Aorta (tissue), 5 donors: ENCODE measurements at places on chromosomes 12 and 14.

GRCh38 chr14:69569859-69570258, 4.8 kb downstream of the CCDC177 start:
- no peaks in the 10 kb centered on the region for H3K4me1 ChIP-seq
- DNase-seq: no peak
- no peak overlapping the region for H3K27ac ChIP-seq
- H3K36me3 ChIP-seq: no peaks in the 10 kb centered on the region
- H3K4me3 ChIP-seq: no peak overlapping the region

DNA sequence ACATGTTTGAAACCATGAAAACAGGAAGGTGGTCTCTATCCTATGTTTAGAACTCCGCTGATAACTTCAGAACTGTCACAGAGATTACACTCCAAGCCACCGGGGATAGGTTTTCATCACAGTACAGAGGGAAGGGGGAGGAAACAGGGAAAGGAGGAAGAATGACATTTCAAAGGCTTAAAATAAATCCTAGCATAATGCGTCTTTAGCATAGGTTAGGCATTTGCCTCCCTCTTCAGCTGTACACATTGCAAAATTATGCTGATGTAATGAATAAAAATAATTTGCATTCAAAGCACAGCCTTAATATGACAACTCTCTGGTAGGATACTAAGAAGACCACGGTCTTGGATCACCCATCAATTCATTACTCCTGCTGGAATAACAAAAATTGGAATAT, 54.3 kb upstream of the PYGL start:
- H3K27me3 ChIP-seq: no peaks in the 10 kb centered on the region
- H3K4me1 ChIP-seq: no peaks in the 10 kb centered on the region
- no peak overlapping the region for H3K4me3 ChIP-seq
- H3K27ac ChIP-seq: no peak overlapping the region

DNA sequence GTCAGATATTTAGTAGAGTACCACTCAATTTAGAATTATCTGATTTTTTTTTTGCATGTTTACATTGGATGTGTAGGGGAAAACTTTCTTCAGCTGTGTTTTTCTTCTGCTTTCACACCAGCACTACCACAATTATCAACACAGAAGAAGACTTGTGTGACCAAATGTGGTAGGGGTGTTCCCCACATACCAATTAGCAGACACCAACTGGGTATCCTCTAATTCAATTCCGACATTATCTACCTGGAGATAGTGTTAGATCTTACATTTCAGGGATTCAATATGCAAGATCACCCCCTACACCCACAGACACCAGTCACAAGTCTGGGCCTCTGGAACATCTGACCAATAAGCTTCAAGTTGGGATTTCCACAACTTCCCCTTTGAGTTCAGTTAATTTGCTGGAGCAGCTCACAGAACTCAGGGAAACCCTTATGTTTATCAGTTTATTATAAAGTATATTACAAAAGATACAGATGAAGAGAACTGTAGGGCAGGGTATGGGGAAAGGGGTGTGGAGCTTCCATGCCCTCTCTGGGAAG, 4.1 kb upstream of the KLRG1 start:
- H3K4me1 ChIP-seq: no peaks in the 10 kb centered on the region
- no peaks in the 10 kb centered on the region for H3K36me3 ChIP-seq
- H3K27me3 ChIP-seq: no peaks in the 10 kb centered on the region

GRCh38 chr12:54974279-54974678, 10.3 kb downstream of the TESPA1 start:
- H3K27me3 ChIP-seq: no peaks in the 10 kb centered on the region
- no peak overlapping the region for H3K27ac ChIP-seq
- DNase-seq: no peak
- no peak overlapping the region for H3K4me3 ChIP-seq
- H3K4me1 ChIP-seq: no peaks in the 10 kb centered on the region
- H3K36me3 ChIP-seq: no peaks in the 10 kb centered on the region

DNA sequence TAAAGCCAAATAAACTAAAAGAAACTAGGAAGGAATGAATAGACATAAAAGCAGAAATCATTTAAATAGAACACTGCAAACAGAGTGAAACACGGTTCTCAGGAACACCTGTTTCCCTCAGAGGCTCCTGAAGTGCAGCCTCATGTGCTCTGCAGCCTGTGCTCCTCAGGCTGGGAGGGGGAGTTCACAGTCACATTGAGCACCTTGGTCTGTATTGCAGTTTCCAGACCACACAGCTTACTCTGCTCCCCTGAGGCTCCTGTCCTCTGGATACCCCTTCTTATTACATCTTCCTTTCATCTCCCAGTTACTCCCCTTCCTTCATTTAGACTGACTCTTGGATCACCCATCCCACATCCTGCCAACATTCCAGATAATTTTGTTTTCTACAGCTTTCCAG, 49.7 kb upstream of the DCD start:
- H3K27me3 ChIP-seq: no peaks in the 10 kb centered on the region
- H3K4me3 ChIP-seq: no peak overlapping the region
- no peaks in the 10 kb centered on the region for H3K36me3 ChIP-seq
- no peak overlapping the region for H3K27ac ChIP-seq

DNA sequence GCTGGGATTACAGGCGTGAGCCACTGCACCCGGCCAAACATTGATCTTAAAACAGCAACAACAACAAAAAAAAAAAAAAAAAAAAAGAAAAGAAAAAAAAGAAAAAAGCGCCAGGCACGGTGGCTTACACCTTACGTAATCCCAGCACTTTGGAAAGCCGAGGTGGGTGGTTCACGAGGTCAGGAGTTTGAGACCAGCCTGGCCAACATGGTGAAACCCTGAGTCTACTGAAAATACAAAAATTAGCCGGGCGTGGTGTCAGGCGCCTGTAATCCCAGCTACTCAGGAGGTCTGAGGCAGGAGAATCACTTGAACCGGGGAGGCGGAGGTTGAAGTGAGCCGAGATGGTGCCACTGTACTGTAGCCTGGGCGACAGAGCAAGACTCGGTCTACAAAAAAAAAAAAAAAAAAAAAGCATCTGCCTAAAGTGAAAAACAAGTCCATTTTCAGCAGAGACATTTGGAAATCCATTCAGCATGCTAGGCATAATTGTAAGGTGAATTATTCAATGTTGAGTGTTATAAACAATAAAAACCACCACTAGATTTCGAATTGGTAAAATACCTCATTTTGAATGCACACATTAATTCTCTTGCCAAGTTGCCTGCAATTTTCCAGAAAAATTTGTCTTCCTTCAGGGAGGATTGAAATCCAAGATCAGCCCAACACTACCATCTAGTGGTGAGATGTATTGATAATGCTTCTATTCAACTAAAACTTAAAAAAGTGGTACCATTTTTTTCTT, 8.0 kb upstream of the CERS5 start:
- no peaks in the 10 kb centered on the region for H3K27me3 ChIP-seq
- no peaks in the 10 kb centered on the region for H3K4me1 ChIP-seq
- no peak overlapping the region for H3K27ac ChIP-seq
- H3K4me3 ChIP-seq: no peak overlapping the region
- DNase-seq: no peak

- H3K27me3 ChIP-seq: no peaks in the 10 kb centered on the region
- H3K4me1 ChIP-seq: no peaks in the 10 kb centered on the region
- no peak overlapping the region for H3K4me3 ChIP-seq
These were observed 67.8 kb downstream of the FGD4 start for GRCh38 chr12:32466986-32467711.

- no peaks in the 10 kb centered on the region for H3K36me3 ChIP-seq
- H3K4me3 ChIP-seq: no peak overlapping the region
- H3K4me1 ChIP-seq: no peaks in the 10 kb centered on the region
- no peak overlapping the region for H3K27ac ChIP-seq
- no peak for DNase-seq
- H3K27me3 ChIP-seq: no peaks in the 10 kb centered on the region
These were observed 291.6 kb downstream of the AKAP6 start for GRCh38 chr14:32620724-32621123.

GRCh38 chr14:73780896-73781295, 66.7 kb upstream of the PNMA1 start:
- no peaks in the 10 kb centered on the region for H3K36me3 ChIP-seq
- DNase-seq: no peak
- H3K4me1 ChIP-seq: peaks cover 4% of the 10 kb centered on the region

GRCh38 chr12:132329036-132329719, at the start of gene GALNT9:
TSS of gene GALNT9 (minus strand) at chr12:132329589. CDS start at chr12:132329203, 386 bp downstream.
- no peaks in the 10 kb centered on the region for H3K36me3 ChIP-seq
- H3K27ac ChIP-seq: no peak within 1 kb of the TSS
- H3K27me3 ChIP-seq: no peaks in the 10 kb centered on the region
- H3K4me3 ChIP-seq: no peak within 1 kb of the TSS

- no peaks in the 10 kb centered on the region for H3K27me3 ChIP-seq
- peak overlapping the region; percentile 28 for H3K27ac ChIP-seq
- no peaks in the 10 kb centered on the region for H3K36me3 ChIP-seq
- peaks cover 4% of the 10 kb centered on the region for H3K4me1 ChIP-seq
- DNase-seq: no peak
These were observed 53.3 kb upstream of the CERS5 start for GRCh38 chr12:50220363-50220995.

GRCh38 chr12:105733579-105733978, 403.1 kb downstream of the C12orf75 start:
- no peaks in the 10 kb centered on the region for H3K36me3 ChIP-seq
- no peaks in the 10 kb centered on the region for H3K4me1 ChIP-seq
- no peak for DNase-seq
- H3K27me3 ChIP-seq: no peaks in the 10 kb centered on the region
- no peak overlapping the region for H3K27ac ChIP-seq
- H3K4me3 ChIP-seq: no peak overlapping the region

GRCh38 chr14:64861916-64862315, 17.8 kb downstream of the SPTB start:
- DNase-seq: no peak
- H3K27ac ChIP-seq: no peak overlapping the region
- no peak overlapping the region for H3K4me3 ChIP-seq
- H3K27me3 ChIP-seq: no peaks in the 10 kb centered on the region
- H3K36me3 ChIP-seq: no peaks in the 10 kb centered on the region
- H3K4me1 ChIP-seq: no peaks in the 10 kb centered on the region

DNA sequence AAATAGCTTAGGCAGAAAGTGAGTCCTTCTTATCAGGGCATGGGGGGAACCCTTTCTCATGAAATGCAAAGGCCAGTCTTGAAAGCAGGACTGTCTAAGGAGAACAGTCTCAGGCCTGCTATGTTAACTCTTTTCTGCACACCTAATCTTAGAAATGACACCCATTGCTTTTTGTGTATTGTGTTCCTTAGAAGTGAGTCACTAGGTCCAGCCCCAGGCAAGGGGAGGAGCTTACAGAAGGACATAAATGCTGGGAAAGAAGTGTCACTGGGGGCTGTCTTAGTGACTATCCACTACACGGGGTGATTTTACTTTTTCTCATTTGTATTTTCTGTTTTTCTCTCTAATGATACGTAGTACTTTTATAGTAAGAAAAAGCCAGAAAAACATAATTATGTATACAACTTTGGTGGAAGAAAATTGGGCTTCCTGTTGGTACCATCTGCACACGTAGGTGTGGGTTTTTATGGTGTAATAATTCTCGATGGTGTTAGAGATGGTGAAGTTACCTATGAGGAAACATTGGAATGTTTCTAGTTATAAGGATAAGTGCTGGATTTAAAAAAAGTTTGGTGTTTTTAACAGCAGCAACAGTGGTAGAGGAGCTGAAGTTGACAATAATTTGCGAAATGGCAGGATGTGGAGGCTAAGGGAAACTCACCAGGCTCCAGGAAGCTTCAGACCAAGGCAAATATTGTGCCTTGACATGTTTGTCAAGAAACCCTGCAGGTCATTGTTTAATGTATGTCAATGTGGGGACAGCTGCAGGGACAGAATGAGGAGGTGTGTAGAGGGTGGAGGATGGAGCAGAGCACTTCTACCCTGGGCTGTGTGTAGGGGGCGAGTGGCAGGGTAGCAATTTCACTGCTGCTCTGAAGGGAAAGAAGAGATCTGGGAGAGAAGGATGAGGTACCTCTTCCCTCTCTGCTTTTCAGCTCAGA, 214.9 kb downstream of the KTN1 start:
- DNase-seq: no peak
- no peak overlapping the region for H3K27ac ChIP-seq
- no peaks in the 10 kb centered on the region for H3K4me1 ChIP-seq
- H3K27me3 ChIP-seq: no peaks in the 10 kb centered on the region
- no peak overlapping the region for H3K4me3 ChIP-seq

GRCh38 chr14:59754256-59754655, 116.3 kb downstream of the RTN1 start:
- no peaks in the 10 kb centered on the region for H3K27me3 ChIP-seq
- no peak overlapping the region for H3K27ac ChIP-seq
- H3K36me3 ChIP-seq: no peaks in the 10 kb centered on the region
- H3K4me1 ChIP-seq: no peaks in the 10 kb centered on the region
- no peak for DNase-seq

- DNase-seq: no peak
- no peaks in the 10 kb centered on the region for H3K27me3 ChIP-seq
- no peak overlapping the region for H3K27ac ChIP-seq
These were observed 250.5 kb upstream of the PELI2 start for GRCh38 chr14:55867719-55868118.

- H3K36me3 ChIP-seq: no peaks in the 10 kb centered on the region
- H3K4me3 ChIP-seq: no peak overlapping the region
- peaks cover 3% of the 10 kb centered on the region for H3K4me1 ChIP-seq
- H3K27ac ChIP-seq: no peak overlapping the region
- DNase-seq: no peak
These were observed 31.7 kb downstream of the PDE3A start for GRCh38 chr12:20400003-20400402.

DNA sequence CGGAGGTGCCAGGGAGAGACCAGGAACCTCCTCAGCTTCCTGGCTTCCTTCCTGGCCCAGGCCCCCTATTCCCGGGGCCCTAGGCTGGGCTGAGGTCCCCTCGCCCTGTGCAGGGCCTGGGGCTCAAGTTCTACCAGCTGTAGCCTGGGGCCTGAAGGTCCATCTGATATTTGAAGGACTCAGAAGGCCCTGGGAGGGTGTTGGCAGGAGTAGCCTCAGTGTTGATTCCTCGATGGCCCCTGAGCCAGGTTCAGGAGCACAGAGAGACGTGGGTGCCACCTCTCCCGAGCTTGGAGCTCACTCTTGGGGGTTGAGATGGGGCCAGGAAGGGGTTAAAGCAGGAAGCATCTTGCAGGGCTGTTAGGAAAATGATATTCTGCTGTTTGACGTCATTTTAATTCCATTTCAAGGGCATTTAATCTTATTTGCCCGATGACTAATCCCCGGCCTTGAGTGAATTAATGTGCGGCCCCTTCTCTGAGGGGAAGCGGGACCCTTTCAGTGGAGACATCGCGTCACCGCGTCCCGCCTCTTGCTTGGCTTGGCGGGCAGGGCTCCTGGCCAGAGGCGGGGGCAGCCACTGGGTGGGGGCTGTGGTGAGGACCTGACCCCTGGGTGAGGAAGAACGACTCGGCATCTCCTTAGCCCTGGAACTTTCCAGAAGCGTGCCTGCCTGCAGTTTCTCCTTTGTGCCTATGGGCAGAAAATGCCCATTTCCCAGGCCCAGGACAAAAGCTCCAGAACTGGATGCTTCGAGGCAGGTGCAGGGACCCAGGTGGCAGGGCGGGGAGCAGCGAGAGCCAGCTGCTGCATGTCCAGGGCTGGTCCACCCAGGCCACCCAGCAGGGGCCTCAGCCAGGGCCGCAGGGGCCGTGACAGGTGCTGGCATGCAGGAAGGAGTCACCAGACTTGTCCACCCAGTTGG, 158.3 kb downstream of the KIF26A start:
- no peaks in the 10 kb centered on the region for H3K4me1 ChIP-seq
- H3K36me3 ChIP-seq: no peaks in the 10 kb centered on the region
- no peaks in the 10 kb centered on the region for H3K27me3 ChIP-seq
- H3K27ac ChIP-seq: no peak overlapping the region
- DNase-seq: peak; percentile 44

- H3K27ac ChIP-seq: no peak overlapping the region
- no peaks in the 10 kb centered on the region for H3K27me3 ChIP-seq
- no peak overlapping the region for H3K4me3 ChIP-seq
- no peaks in the 10 kb centered on the region for H3K36me3 ChIP-seq
These were observed 169.5 kb downstream of the ANO4 start for GRCh38 chr12:100964028-100964427.

- H3K27ac ChIP-seq: no peak overlapping the region
- DNase-seq: no peak
- H3K36me3 ChIP-seq: no peaks in the 10 kb centered on the region
- H3K4me1 ChIP-seq: no peaks in the 10 kb centered on the region
- no peaks in the 10 kb centered on the region for H3K27me3 ChIP-seq
- no peak overlapping the region for H3K4me3 ChIP-seq
These were observed 132.6 kb downstream of the ITPR2 start for GRCh38 chr12:26700430-26700829.
